ENCODE measurements at places on chromosomes 13 and 19. TPM values are rescaled to one million over a fixed set of nuclear protein-coding genes. Genes with fewer than 3 reads are reported as not detected.

- H3K36me3 ChIP-seq: peaks cover 10% of the 10 kb centered on the region
- no peak overlapping the region for H3K4me3 ChIP-seq
- no peaks in the 10 kb centered on the region for H3K4me1 ChIP-seq
- DNase-seq: no peak
Observed at GRCh38 chr13:50026788-50027473, 11.7 kb downstream of the KCNRG start.

Gene UBXN6
- total RNA-seq: 55.2 TPM

GRCh38 chr13:23680845-23681669 is 110.8 kb downstream of the TNFRSF19 start:
- peaks cover 10% of the 10 kb centered on the region for H3K36me3 ChIP-seq
- H3K27me3 ChIP-seq: no peaks in the 10 kb centered on the region
- no peak overlapping the region for H3K4me3 ChIP-seq
- H3K27ac ChIP-seq: no peak overlapping the region
- no peak for DNase-seq
- H3K4me1 ChIP-seq: peaks cover 14% of the 10 kb centered on the region

Gene DIS3
- total RNA-seq: 51.7 TPM

- no peak overlapping the region for H3K4me3 ChIP-seq
- peaks cover 28% of the 10 kb centered on the region for H3K27me3 ChIP-seq
- DNase-seq: no peak
- no peak overlapping the region for H3K27ac ChIP-seq
Observed at GRCh38 chr19:295687-296370, 4.6 kb upstream of the PLPP2 start.

GRCh38 chr19:2129486-2129885 is 21.9 kb downstream of the AP3D1 start:
- no peaks in the 10 kb centered on the region for H3K4me1 ChIP-seq
- no peak overlapping the region for H3K27ac ChIP-seq
- no peaks in the 10 kb centered on the region for H3K36me3 ChIP-seq
- no peak for DNase-seq
- H3K27me3 ChIP-seq: no peaks in the 10 kb centered on the region

Gene DLL3
- total RNA-seq: 1.1 TPM

Gene GNA15
- total RNA-seq: 66.5 TPM

Gene SYCN
- total RNA-seq: not detected

Gene USHBP1
- total RNA-seq: 0.46 TPM

Gene GRAMD1A
- 236 TPM for total RNA-seq

DNA sequence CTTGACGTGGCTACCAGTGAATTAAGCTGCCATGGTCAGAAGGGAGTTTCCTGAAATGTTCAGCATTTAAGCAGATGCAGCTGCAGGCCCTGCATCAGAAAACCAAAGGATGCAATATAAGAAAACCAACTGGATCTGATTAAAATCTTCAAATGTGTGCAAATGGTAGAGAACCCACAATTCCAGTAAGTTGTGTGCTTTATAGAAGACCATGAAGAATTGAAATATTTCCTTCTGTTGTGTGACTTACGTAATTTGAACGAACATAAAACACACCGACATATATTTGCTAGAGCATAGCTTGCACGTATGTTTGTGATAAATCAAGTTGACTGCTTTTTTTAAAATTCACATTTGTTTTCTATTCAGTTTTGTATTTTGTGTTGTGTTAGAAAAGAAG is 191.4 kb downstream of the COL4A1 start:
- no peak overlapping the region for H3K27ac ChIP-seq
- H3K4me1 ChIP-seq: peaks cover 3% of the 10 kb centered on the region
- no peak for DNase-seq

GRCh38 chr19:47754206-47755064 is 9.1 kb downstream of the NOP53 start:
- DNase-seq: no peak
- no peak overlapping the region for H3K27ac ChIP-seq
- H3K36me3 ChIP-seq: peaks cover 38% of the 10 kb centered on the region
- H3K4me3 ChIP-seq: no peak overlapping the region
- H3K4me1 ChIP-seq: peaks cover 6% of the 10 kb centered on the region

DNA sequence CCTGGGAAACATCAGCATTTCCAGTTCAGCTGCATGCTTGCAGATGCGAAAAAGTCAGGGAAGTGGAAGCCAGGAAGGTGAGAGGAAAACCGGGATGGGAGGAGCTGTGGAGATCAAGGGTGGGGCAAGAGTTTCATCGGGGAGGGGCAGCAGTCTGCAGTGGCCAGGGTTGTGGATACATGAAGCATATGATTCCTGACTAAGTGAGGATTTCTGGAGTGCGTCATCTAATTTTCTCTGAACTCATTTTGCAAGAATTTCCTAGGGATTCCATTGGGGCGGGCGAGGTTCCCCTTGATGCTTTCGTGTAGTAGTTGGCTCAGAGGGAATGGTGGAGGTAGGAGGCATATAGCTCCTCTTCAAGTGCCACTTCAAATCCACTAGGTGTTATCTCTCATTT is 344.1 kb upstream of the TMTC4 start:
- no peak for DNase-seq
- no peak overlapping the region for H3K27ac ChIP-seq
- H3K4me1 ChIP-seq: no peaks in the 10 kb centered on the region
- no peaks in the 10 kb centered on the region for H3K36me3 ChIP-seq

DNA sequence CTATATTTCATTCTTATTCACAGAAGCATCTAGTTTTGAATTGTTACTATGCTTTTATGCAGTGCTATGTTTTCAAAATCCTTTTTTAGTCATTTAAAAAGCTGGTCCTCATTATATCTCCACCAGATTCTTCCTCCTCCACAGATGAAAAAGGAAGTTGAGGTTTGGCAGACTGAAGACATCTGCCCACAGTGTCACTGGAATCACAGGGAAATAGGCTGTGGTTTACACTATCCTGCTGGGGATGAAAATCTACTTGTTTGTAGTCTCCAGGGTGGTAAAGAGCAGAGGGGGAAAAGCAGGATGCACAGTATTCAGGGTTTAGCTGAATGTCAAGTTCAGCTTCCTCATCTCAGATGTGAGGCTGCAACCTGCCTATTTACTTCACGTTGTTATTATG is 351.2 kb downstream of the DNAJC15 start:
- peaks cover 4% of the 10 kb centered on the region for H3K4me1 ChIP-seq
- no peak overlapping the region for H3K27ac ChIP-seq
- H3K36me3 ChIP-seq: peaks cover 3% of the 10 kb centered on the region
- DNase-seq: no peak

DNA sequence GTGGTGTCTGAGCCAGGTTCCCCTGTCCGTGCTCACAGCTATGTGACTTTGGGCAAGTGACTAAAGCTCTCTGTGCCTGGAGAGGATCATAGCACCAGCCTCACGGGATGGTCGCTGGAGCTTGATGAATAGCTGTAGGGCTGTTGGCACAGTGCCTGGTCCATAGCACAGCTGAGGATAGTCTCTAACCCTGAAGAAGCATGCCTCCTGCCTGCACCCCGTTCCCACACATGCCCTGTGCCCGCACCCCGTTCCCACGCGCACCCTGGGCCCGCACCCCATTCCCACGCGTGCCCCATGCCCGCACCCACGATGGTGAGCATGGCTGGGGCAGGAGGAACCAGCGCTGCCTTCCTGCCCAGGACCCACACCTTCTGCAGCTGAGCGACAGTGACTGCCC is 63.7 kb upstream of the F7 start:
- H3K4me1 ChIP-seq: no peaks in the 10 kb centered on the region
- no peaks in the 10 kb centered on the region for H3K27me3 ChIP-seq
- no peak for DNase-seq
- H3K27ac ChIP-seq: no peak overlapping the region
- H3K36me3 ChIP-seq: no peaks in the 10 kb centered on the region

Gene VSIG10L
- 6.4 TPM for total RNA-seq

Gene SIGLECL1
- not detected for total RNA-seq

Gene SHC2
- 1.9 TPM for total RNA-seq

All from activated T-cell treated with anti-CD3 and anti-CD28 coated beads, Interleukin-2, amount 50 U/mL, for 72 hours (primary cell).